ENCODE measurements at places on chromosomes 6 and 20.

DNA sequence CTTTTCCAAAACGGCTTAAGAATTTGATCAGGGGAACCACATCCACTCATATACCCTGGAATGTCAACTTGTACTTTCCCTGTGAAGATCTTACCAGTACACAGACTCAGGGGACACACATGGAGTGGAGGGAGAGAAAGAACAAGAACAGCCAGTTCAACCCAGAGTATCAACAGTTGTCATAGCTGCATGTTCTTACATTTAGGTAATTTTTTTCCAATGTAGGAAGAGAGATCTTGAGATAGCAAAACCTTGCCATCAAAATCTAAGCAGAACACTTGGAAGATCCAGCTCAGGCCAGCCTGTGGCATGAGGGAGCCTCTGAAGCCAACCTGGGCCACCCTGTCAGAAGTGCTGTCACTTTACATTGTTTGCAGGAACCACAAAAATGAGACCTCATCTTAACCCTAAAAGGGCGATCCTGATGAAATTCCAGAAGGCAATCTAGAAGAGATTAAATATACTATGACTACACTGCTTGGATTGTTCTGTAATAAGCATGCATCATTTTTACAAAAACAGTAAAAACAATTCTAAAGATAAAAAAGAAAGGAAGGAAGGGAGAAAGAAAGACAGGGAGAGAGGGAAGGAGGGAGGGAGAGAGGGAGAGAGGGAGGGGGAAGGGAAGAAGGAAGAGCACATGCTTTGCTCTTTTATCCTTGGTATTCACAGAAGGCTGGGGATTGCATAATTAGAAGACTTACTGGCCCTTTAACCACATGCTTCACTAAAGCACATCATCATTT is 124.7 kb upstream of the TCF21 start:
- DNase-seq = no peak

DNA sequence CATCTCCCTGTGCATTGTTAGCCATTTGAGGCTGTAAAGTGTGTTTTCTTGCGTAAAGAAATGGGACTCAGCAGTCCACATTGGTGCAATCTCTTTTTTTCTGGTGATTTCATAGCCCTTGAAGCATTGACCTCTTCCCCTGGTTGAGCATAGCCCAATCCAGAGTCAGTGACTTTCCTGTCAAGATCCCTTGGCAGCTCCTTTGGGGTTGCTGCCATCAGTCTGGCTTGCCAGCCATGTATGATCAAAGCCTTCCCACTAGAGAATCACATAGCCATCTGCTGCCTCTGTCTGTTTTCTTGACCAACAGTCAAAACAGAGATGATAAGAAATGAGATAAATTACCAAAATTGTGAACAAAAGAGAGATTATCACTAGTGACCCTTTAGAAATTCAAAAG is 19.6 kb downstream of the HLA-A start:
- no peak for DNase-seq

DNA sequence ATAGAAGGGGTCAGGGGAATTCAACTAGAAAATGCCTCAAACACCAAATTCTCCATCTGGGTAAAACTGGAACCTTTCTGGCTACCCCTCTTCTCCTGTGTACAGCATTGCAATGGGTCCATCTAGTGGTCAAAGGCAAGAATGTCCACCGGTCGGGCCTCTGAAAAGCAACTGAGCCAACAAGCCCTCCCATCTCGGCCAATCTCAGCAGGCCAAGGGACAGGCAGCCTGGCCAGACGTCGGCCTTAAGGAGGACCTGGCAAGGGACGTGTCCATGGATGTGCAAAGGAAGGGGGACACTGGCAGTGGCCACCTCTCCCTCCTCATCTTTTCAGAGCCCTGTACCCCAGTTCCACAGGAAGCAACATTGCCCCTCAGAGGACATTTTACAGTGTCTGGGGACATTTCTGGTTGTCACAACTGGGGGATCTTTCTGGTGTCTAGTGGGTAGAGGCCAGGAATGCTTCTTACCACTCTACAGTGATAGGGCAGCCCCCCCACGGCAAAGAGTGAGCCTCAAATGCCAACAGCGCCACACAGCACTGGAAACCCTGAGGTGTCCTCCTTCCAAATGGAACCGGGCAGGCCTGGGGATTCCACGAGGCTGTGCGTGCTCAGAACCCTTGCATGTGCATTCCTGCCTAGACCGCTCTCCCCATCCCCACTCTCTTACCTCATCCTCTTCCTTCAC is 99.8 kb upstream of the FOXA2 start:
- DNase-seq = no peak

GRCh38 chr6:92364948-92365541 is 1054.3 kb downstream of the EPHA7 start:
- DNase-seq = no peak

- no peak for DNase-seq
Observed at GRCh38 chr6:87384038-87384437, 23.7 kb upstream of the CFAP206 start.

DNA sequence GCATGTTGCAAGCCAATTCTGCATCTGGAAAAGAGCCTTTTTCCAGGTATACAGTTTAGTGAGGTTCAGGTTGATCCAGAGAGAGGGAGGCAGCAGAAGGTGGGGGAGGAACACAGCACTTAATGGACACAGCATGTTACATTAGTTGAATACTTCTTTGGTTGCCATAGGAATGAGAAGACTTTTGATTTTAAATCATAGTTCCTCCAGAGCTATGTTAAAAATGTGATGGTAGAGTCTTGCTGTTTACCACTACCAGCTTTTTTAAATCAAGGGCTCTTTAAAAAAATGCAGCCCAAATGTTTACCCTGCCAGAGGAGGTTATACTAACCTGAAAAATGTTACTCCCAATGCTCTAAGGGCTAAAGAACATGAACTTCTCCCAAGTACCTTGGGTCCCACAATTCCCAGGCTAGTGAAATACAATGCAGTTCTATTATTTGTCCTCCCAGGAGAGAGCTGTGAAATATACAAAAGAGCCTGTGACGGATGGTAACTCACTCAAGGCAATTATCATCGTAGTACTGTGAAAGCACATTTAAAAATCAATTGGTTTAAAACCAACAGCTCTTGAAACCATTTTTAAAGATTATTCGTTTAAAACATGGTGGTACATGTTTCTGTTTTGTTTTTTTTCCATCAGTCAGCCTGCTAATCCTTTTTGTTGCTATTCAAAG is 6.9 kb upstream of the PHACTR1 start:
- no peak for DNase-seq

DNA sequence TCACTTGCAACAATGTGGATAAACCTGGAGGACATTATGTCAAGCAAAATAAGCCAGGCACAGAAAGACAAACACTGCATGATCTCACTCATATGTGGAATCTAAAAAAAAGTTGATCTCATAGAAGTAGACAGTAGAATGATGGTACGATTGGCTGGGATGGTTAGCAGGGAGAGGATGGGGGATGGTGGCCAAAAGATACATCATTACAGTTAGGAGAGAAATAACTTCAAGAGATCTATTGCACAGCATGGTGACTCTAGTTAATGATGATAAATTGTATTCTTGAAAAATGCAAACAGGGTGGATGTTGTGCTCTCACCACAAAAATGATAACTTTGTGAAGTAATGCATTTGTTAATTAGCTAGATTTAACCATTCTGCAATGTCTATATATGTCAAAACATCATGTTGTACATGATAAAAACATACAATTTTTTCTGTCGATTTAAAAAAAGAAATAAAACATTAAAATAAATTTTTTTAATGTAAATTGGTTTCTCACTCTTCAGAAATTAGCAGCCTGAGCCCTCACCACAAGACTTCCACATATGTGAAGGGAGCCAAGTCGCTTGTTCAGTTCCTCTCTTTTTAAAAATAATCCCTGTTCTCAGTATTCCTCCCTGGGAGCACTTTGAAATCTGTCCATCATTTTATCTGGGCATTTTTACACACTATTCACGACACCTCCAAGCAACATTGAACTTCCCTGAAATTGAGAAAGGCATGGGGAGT is 34.2 kb downstream of the PTPRT start:
- no peak for DNase-seq

- DNase-seq = peak; percentile 72
Observed at GRCh38 chr6:16770701-16771569, 9.7 kb upstream of the ATXN1 start.

DNA sequence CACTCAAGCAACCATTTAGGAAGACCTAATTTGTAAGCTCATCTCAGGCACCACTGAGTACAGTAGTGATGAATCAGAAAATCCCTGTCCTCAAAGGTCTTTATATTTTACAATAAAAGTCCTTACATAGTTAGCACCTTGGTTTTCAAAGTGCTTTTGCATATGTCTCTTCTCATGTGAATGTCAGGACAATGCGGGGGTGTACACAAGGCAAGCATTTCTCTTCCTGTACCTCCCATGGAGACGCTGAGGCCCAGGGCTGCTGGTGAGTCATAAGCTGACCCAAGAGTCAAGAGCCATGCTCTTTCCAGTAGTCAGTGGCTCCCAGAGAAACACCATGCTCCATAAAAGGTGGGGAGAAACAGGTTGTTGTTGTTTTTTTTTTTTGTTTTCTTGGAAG is 174.0 kb downstream of the GJA10 start:
- no peak for DNase-seq

GRCh38 chr6:108463784-108464183 is 96.9 kb upstream of the FOXO3 start:
- DNase-seq = no peak

DNA sequence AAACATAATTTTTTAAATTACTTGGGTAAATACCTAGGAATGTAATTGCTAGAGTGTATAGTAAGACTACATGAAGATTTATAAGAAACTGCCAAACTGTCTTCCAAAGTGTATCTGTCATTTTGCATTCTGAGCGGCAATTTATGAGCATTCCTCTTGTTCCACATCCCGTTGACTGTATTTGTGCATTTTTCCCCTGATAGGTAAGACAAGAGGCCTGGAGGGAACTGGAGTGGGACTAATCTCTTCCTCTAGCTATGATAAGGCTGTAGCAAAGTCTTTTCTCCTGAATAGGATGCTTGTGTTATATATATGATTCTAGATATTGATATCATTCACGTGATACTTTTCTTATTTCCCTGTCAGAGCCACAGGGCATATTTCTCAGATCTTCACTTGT is 1557.5 kb downstream of the GRIK2 start:
- DNase-seq = no peak

DNA sequence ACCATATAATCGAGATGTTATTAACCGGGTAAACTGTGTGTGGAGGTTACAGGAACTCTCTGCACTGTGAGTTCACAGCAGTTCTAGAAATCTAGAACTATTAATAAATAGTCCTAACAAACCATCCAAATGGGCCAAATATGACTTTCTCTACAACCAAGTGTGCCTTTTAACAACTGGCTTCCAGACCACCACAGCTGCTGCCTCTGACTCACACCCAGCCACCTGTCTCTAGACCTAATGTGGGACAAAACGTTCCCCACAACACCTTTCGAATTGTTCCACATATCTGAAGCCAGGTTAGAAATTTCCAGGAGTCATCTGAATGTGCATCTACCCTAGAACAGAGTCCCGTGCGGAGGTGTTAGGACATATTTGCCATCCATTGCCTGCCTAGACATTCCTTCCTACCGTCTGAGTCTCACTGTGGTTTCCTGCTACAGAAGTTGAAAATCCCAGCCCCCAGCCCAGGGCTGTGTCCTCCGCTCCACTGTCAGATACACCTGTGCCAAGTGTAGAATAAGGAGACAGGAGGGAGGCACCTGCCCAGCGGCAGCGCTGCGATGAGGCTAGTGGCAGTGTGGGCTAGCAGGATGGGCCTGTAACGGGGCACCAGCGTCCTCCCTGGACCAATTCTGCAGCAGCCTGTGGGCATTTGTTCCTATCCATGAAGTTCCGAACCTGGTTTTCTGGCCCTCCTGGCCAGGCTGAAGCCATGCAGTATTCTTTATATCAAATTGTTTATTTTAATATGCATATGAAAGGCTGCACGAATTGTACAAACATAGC is 28.5 kb upstream of the MAP3K4 start:
- no peak for DNase-seq

DNA sequence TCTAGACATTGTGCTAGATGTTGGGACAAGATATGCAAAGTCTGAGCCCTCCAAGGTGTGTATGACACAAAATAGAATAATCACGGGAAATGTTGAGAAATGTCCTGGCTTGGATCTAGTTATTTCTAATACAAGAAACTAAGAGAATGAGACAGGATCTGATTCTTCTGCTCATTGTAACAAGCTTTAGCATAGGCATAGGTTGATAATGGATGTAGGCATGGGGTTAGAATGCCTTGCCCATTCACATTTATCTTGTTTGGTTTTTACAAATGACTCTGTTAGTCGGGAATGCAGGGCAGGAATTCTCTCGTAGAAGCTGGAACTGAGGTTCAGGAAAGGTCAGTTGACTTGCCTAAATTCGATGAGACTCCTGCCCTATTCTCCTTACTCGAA is 1.5 kb upstream of the SLC26A8 start:
- DNase-seq = no peak

GRCh38 chr6:110951986-110952794 is 6.3 kb upstream of the GTF3C6 start:
- no peak for DNase-seq

GRCh38 chr6:169893624-169894023 is 142.2 kb downstream of the ERMARD start:
- DNase-seq = no peak

GRCh38 chr6:130829333-130829910 is 2.2 kb downstream of the SMLR1 start:
- DNase-seq = no peak

Measured in activated CD8-positive, alpha-beta memory T cell treated with anti-CD3 and anti-CD28 coated beads for 1 hour (primary cell).